ENCODE measurements at places on chromosomes 3 and 15. TPM values are rescaled to one million over a fixed set of nuclear protein-coding genes. Genes with fewer than 3 reads are reported as not detected.

DNA sequence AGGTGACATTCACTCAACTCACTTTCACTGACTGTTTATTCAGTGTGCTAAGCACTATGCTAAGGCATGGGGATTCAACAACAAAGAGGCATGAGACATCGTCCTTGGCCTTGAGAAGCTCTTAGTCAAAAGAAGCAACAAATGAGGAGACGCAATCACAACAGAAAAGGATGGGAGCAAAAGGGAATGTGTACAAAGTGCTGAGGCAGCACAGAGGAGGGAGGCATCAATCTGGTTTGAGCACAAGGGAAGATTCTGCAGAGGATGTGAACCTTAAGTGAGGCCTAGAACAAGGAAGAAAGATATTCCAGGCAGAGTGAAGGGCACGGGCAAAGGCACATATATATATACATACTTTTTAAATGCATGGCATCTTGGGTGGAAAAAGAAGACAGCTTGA, 151.3 kb downstream of the ERC2 start:
- DNase-seq, result no peak

GRCh38 chr3:100748220-100748619, 38.9 kb downstream of the TFG start:
- no peak for DNase-seq

- no peak for DNase-seq
These were observed 1.9 kb downstream of the LEO1 start for GRCh38 chr15:51969728-51970127.

Gene AGBL1
- not detected for polyA plus RNA-seq

Gene LRRC49
- polyA plus RNA-seq, result 44.7 TPM

Gene PLA2G4D
- not detected for polyA plus RNA-seq

Gene LXN
- polyA plus RNA-seq, result 10.2 TPM

Gene KLHL40
- 0.29 TPM for polyA plus RNA-seq
